ENCODE measurements at places on chromosomes 12 and 14. TPM values are rescaled to one million over a fixed set of nuclear protein-coding genes. Genes with fewer than 3 reads are reported as not detected.

KCNH3 gene
- 0.90 TPM for total RNA-seq

SDS gene
- total RNA-seq = 2.4 TPM

DNA sequence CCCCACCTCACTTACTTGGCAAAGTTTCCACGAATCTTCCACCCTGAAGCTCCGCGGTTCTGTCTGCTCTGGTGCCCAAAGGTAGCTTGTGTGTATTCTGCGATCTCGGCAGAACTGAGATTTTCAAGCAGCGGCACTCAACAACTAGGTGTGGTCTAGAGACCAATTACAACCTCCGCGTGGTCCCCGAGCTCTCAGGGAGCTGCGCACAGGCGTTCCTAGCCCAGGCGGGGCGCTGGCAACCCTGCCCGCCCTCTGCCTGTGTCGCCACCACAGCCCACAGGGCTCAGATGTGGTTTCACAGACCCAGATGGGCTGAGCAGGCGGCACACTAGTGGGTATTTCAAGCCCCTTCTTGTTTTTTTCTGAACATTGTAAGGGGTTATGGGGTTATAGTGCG is 1.5 kb upstream of the DIABLO start:
- H3K27me3 ChIP-seq = no peaks in the 10 kb centered on the region
- DNase-seq = no peak
- H3K36me3 ChIP-seq = peaks cover 37% of the 10 kb centered on the region
- no peak overlapping the region for H3K27ac ChIP-seq
- H3K4me1 ChIP-seq = peaks cover 15% of the 10 kb centered on the region

DNA sequence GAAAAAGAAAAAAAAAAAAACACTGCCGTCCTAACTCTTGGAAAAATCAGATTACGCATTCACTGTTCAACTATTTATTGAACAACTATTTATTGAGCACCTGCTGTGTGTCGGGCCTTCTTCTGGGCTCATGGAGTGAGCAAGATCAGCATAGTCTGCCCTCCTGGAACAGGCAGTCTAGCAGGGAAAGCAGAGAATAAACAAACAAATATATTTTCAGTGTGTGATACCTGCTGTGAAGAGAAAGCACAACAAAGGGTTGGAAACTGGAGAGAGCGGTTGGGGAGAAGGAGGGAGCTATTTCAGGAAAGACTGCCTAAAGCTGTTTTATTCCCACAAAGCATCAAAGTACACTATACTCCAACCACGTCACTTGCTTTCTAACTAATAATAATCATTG is 10.8 kb downstream of the PROX2 start:
- no peaks in the 10 kb centered on the region for H3K27me3 ChIP-seq
- no peaks in the 10 kb centered on the region for H3K36me3 ChIP-seq
- H3K27ac ChIP-seq = no peak overlapping the region
- H3K4me3 ChIP-seq = no peak overlapping the region
- H3K4me1 ChIP-seq = peaks cover 4% of the 10 kb centered on the region

DNA sequence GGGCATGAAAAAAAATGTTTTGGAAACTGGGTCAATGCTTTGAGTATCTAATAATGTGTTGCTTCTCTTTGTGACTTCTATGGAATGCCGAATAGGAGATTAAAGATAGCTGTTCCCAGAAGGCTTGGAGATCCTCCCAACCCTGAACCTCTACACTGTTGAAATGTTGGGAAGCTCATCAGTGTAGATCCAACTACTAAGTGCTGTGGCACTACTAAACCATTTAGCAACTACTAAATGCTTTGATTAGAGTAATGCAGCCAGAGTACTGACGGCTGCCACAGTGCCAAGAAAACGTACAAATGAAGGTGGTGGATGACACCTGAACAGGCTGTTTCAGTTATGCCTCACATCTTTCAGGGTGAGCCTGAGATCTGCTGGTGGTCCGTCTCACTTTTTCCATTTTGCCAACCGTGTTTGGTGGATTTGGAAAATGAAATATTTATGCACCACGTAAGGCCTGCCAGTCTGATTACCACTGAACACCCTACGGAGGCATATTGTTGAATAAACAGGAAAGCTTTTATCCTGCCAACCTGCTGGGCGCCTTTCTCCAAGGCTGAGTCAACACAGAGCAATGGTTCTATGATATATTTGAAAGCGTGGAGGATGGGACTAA is 938.0 kb upstream of the FLRT2 start:
- H3K27me3 ChIP-seq = no peaks in the 10 kb centered on the region
- no peak overlapping the region for H3K27ac ChIP-seq
- no peaks in the 10 kb centered on the region for H3K36me3 ChIP-seq
- H3K4me1 ChIP-seq = no peaks in the 10 kb centered on the region
- no peak for DNase-seq

DNA sequence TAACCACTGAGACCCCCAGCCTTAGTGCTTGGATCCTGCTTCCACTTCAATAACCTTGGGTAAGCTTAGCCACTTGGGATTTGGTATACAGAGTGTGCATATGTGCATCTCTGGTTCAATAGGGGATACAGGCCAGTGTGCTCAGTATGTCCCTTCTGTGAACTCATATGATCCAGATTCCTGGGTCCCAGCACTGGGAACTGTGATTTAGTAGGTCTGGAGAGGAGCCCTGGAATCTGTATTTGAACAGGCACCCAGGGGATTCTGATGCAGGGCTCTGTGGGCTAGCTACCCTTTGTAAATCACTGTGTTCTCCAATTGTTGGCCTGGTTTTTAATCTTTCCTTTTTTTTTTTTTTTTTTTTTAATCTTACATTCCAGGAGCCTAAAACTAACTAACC is 9.8 kb upstream of the RNU6-8 start:
- no peak overlapping the region for H3K4me3 ChIP-seq
- no peaks in the 10 kb centered on the region for H3K36me3 ChIP-seq
- H3K27ac ChIP-seq = no peak overlapping the region
- DNase-seq = no peak
- H3K4me1 ChIP-seq = no peaks in the 10 kb centered on the region
- H3K27me3 ChIP-seq = no peaks in the 10 kb centered on the region

DNA sequence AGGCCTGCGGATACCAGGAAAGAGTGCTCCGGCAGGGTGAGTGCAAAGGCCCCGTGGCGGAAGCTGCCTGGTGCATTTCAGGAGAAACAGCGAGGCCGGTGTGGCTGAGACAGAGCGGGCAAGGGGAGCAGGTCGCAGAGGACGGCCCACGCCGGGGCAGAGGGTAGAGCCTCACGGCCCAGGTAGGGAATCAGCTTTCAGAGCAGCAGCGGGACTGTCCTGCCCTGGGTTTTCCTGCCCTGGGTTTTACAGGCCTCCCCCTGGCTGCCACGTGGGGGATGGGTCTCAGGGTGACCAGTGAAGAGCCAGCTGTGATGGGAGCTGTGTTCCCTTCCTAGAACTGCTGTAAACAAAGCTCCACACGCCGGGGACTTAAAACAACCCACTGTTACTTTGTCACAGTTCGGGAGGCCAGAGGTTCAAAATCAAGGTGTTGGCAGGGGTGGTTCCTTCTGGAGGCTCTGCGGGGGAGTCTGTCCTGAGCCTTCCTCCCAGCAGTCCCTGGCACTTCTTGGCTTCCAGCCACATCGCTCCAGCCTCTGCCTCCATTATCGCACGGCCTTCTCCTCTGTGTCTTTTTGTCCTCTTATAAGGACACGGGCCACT is 10.4 kb downstream of the NCOR2 start:
- H3K27ac ChIP-seq = no peak overlapping the region
- H3K36me3 ChIP-seq = no peaks in the 10 kb centered on the region
- DNase-seq = peak; percentile 61
- H3K4me1 ChIP-seq = peaks cover 46% of the 10 kb centered on the region
- H3K27me3 ChIP-seq = no peaks in the 10 kb centered on the region

DNA sequence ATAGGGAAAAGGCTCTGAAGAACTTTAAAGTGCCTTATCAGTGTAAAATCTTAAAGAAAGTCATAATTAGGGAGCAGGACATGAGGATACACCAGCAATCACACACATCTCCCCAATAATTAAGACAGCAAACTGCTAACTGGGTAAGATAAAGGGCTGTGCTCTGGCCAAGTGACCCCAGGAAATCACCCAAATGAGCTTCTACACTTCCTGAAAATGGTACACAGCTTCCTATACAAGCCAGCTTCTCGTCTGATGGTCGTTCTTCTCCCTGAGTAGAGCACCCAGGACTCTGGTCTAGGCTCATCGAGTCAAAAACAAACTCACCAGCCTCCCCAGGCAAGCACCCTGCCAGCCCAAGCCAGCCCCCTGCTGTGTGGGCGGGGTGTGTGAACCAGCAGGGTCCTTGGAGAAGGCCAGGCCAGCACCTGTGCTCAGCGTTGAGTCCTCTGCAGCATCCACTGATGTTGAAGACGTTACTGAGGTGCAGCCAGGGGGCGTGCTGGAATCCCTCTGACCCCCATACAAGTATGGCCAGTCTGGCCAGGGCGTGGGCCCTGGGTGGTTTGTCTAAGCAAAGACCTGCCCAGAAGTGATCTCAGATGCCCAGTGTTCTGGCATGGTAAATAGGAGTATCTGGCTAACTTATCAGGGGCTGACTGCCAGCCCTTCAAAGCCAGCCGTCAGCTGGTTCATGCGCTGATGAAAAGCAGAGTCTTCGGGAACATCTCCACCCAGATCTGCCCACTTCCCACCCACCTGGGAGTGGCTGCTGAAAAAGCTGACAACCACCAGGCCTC is 41.4 kb downstream of the ACTN1 start:
- H3K36me3 ChIP-seq = no peaks in the 10 kb centered on the region
- no peak for DNase-seq
- no peaks in the 10 kb centered on the region for H3K27me3 ChIP-seq
- H3K4me3 ChIP-seq = no peak overlapping the region
- peak overlapping the region; percentile 70 for H3K27ac ChIP-seq

Measured in upper lobe of right lung (tissue), 1 donor.